ENCODE measurements at places on chromosomes 1 and 21.

GRCh38 chr1:106063510-106063909 is 993.0 kb upstream of the PRMT6 start:
- no peak for DNase-seq

DNA sequence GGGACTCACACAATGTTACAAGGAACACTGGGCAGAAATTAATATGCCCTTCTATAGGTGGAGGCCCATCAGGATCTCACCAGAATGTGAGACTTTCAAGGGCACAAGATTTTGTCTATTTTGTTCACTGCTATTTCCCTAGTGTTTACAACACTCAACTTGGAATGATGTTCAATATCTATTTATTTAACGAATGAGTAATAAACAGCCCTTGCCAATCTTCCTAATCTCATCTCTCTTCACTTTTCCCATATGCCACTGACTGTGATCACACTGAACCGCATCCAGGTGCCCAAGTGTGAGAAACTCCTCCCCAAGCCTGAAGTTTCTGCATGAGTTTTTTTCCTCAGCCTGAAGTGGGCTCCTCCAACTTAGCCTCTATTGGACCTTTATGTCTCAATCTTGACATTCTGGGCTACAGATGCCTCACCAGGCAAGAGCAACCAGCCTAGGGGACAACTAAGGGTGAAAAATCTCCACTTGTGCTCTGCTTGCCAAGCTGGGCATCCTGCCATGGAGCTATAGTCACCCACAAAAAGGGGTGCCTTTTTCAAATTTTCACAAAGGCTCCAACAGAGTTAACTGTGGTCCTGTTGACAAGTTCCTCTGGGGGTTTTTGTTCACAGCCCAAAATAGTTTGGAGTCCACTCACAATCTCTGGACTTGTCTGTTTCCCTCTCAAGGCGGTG is 105.6 kb downstream of the PLPP3 start:
- DNase-seq: no peak

DNA sequence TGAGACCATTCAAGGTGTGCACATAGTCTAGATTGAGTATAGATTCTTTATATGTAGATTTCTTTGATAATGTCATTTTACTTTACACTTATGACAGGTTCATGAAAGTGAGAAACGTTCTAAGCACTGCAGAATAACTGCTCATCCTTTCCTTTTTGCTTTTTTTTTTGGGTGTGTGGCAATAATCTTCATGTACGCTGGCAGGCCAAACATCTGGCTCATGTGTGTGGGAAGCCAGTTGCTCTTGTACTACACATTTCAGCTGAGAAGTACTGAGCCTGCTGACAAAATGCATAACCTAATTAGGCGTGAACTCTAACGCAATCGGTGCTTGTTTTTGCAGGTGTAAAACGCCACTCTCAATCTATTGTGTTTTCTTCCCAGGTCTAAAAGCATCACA is 350.8 kb upstream of the KAZN start:
- DNase-seq: no peak

DNA sequence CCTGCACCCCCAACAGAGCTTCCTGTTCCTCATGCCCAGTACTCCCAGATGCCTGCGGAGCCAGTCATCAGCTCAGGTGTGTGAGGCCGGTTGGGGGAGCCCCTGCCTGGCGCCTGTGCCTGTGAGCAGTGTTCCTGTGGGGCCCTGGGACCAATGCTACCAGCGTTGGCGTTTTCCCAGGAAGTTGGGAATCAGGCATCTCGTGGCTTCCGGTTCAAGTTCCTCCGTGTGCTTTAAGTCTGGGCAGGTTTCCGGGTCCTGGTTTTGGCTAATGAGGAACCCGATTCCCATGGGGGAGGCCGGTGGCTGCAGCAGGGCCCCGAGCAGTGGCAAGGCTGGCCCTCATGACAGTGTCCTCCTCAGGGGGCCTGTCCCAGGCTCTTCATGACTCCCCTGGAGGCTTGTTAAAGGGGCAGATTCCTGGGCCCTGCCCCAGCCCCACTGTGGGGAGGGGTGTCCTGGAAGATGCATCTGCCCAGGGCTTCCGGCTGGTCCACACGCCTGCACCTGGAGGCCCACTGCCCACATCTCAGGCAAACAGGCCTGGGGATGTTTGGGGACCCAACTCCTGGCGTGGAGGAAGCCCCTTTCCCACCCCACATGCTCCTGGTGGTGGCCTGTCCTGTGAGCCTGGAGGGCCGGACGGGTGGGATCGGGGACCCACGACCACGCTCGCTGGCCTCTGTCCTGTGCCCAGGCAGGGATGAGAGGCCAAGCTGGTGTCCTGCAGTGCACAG is 26.2 kb downstream of the TP73 start:
- no peak for DNase-seq

DNA sequence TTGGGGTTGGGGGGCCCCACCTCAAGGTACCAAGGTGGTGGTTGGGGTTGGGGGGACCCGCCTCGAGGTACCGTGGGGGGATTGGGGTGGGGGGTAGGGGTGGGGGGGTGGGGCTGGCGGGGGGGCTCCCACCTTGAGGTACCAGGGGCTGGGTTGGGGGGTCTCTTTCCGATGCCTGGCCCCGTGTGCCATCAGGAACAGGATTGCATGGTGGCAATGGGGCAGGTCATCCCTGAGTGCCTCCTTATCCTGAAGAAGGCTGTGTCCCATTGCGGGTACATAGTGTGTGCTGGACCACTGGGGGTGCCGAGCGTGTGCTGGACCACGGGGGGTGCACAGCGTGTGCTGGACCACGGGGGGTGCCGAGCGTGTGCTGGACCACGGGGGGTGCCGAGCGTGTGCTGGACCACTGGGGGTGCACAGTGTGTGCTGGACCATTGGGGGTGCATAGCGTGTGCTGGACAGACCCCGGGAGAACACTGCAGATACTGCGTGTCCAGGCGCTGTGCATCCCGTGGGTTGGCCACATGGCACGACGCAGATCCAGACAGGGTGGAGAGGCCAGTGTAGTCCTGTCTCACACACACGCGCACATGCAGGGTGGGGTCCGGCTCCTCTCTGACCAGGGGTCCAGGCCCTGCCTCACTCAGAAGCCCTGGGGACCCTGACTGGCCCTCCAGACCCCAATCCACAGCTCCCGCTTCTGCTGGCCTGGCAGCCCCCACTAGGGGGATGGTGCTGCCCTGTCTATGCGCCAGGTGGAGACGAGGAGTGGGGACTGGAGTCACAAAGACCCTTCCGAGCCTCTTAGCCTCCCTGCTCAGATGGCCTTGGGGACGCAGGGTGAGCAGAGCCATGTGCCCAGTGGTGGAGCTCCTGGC is 4.2 kb downstream of the SCNN1D start:
- no peak for DNase-seq

DNA sequence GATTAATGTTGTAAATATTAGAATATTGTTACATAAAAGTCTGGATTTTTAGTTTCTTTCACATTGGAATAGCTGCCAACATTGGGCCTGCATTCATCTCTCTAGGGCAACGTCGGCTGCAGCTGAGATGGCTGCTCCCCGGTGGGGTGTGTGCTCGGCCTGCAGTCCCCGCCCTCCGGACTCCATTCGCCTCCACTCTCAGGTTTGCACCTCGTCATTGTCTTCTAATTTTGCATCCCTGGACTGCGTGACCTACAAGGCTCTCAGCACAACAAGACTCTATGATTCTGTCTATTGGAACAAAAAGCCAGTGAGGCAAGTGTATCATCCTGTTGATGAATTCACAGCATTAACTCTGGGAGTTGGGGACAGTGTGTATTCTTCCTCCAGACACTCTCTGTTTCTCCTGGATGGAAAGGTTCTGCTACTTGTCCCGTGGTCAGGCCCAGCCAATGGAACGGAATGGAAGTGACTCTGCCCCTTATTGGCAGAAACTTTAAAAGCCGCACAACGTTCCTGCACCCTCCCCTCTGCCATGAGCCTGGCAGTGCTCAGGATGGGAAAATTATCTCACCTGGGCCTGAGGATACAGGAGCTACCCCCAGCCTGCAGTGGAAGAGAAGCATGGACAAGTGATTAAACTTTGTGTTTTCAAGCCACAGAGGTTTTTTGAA is 105.0 kb upstream of the SAMD11 start:
- DNase-seq: no peak
